ENCODE measurements at places on chromosomes 13 and 19.
A peak's percentile ranks its signal among the peaks of the same experiment; 100 is the strongest.

- no peak for DNase-seq
Observed at GRCh38 chr13:19665427-19665859, 32.0 kb downstream of the MPHOSPH8 start.

DNA sequence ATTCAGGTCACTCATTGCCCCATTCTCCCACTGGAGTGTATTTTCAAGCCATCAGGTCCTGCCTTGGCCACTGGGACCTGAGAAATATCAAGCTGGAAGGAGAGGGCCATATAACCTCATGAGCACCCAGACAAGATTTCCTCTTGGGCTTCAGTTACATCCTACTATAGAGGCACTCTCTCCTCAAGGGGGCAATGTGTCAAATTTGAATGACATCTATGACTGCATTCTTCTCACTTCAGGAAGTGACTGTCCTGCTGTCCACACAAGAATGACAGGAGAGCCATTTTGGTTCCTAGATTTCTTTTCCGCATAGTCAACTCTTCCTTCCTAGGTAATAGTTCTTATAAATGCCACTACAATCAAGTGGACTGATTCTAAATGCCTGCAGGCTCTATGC, 416.2 kb downstream of the DIAPH3 start:
- DNase-seq: no peak

DNA sequence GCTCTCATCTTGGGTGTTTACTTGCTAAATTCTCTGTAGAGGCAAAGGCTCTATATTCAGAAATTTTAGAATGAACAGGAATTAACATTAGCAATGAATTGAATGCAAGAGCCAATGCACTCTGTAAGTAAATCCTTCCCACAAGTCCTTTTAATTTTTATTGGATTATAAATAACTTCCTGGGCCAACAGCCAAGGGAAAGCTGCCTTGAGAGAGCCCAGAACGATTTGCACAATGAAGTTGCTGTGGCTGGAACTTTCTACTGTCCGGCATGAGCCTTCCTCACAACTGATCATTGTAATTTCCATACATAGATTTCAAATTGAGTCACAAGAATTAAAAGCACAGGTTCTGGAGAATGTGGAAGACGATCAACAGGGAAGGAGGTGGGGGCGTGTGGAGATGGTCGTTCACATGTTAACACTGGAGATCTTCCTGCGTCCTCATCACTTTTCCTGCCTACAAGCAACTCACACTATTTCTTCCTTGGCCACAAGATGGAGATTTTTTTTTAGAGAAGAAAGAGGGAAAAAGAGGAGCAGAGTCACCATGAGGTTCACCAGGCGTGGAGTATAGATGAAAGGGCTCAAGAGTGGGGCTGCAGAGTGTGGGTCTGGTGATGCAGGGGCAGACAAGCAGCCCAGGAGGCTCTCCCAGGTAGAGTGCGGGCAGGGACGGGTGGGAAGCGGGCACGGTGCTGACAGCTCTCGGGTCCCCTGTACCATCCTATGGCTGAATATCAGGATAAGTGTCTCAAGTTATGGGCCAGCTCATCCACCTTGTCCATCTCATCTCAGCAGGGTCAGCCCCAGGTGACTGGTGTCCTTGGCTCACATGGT, 110.7 kb downstream of the SOX1 start:
- DNase-seq: no peak

GRCh38 chr19:17404621-17405249, 695 bp downstream of the BST2 start:
- DNase-seq: no peak

DNA sequence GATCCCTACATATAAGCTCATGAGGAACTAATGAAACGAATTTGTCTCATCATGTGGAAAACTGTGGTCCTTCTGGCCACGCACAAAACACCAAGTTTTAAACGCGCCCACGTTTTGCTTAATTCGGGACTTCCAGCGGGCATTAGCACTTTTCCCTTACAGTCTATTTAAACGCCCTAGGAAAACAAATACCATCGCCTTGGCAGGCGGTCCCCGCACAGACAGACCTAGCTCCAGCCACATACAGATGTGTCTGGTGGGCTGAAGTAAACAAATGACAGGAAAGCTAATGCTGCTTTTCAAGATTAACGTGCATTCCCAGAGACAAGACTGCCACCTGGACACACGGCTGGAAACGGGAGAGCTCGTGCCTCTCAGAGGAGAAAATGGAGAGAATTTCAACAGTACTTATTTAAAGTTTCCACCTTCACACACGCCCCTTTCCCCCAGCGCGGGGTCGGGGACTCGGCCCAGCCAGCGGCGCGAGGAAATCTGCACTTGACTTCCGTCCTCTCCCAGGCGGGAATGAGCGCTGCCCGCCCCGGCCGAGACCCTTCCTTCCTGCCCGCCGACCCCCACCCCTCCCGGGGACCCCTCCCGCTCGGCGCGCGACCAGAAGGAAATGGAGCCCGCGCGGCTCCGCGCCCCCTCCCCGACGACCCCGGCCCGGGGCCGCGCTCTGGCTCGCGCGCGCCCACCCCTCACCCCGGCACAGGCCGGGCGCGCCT, 931 bp downstream of the USP12 start:
- peak; percentile 34 for DNase-seq

DNA sequence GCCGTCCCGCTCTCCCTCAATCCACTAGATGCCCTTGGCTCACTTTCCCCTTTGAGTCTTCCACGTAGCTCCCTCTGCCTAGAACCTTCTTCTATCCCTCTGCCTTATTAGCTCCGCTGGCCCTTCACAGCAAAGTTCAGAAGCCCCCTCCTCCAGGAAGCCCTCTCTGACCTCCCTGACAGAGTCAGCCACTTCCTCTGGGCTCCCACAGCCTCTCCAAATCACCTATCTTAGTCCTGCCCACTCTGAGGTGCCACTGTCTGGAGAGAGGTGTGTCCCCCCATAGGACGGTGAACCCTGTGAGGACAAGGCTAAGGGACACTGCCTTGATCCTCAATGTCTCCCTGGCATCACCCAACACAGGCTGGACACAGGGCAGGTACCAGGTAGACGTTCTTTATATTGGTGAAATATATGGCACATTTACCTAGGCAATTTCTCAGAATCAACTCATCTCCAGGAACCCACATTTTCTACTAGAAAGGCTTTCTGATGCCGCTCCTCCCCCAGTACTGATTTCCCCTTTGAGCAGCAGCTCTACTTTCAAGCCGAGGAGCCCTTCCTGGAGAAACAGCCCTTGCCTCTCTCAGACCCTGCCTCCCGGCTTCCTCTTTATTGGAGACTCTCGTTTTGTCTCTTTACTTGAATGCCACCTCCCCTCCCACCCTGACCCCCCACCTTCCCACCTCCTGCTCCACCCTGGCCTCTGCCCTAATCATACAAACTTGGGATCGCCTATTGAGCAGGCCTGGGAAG, 3.4 kb upstream of the TGFB1 start:
- no peak for DNase-seq
